ENCODE measurements at places on chromosomes 11 and 22.

GRCh38 chr11:26632691-26633159, 60.7 kb upstream of the MUC15 start:
- DNase-seq: no peak

DNA sequence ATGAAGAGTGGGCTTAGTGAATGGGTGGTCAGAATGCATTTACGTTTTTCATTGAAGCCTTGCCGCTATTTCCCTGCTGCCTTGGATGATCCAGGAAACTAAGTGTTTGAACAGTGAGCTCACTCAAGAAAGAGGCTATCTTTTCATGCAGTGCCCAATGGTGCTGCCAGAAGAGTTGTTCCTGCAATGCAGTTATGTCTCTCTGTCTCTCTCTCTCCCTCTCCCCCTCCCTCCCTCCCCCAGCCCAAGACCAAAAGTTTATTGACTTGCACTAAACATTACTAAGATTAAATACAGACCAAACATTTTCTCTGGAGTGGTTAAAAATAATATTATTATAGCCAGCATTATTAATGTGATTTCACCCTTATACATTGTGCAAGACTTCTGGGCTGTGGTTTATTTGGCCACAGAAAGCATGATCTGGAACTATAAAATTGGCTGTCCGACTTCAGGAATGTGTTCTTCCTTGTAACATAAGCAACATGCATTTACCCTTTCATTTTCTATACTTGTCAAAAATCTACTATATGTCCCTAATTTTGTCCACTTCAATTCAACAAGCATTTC, 6.6 kb upstream of the FUT4 start:
- DNase-seq: no peak

DNA sequence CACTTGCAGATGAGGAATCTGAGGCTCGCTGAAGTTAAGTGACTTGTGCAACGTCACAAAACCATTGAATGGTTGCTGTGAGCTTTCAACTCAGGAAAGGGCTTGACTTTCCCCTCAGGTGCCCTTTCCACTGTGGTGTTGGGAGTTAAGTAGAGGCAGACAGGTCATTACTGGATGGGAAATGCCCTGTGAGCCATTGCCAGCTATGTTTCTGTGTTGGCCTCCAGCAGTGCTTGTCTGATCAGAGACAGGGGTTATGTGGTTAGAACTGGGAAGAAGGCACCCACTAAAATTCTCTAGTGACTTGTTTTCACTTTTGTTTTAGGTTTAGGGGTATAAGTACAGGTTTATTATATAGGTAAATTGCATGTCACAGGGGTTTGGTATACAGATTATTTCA, 96.6 kb downstream of the FDX1 start:
- no peak for DNase-seq

- no peak for DNase-seq
These were observed 4.9 kb downstream of the SCGB1C1 start for GRCh38 chr11:197741-198235.

DNA sequence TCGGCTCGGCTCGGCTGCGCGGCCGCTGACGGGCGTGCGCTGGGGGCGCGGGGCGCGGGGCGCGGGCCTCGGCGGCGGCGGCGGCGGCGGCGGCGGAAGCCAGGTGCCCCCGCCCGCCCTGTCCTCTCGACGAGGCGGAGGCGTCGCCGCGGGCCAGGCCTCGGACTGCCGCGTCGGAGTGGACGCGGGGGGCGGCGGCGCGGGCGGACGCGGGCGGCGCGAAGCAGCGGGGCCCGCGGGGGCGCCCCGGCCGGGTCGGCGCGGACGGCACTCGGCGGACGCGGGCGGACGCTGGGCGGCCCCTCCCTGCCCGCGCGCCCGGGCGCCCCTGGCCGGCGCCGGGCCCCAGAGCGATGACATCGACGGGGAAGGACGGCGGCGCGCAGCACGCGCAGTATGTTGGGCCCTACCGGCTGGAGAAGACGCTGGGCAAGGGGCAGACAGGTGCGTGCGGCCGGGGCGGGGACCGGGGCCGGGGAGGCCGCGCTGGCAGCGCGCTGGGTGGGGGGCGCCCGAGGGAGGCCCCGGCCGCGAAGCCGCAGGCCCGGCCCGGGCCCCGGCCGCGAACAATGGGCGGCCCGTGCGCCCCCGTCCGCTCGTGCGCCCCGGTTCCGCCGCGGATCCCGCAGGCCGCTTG, at the start of gene BRSK2:
TSS of gene BRSK2 (plus strand) at position 3 of the 637 bp plus-strand sequence. CDS start at position 354, 351 bp downstream.
- DNase-seq: no peak

GRCh38 chr11:8102296-8102915, 21.4 kb downstream of the TUB start:
- DNase-seq: no peak

DNA sequence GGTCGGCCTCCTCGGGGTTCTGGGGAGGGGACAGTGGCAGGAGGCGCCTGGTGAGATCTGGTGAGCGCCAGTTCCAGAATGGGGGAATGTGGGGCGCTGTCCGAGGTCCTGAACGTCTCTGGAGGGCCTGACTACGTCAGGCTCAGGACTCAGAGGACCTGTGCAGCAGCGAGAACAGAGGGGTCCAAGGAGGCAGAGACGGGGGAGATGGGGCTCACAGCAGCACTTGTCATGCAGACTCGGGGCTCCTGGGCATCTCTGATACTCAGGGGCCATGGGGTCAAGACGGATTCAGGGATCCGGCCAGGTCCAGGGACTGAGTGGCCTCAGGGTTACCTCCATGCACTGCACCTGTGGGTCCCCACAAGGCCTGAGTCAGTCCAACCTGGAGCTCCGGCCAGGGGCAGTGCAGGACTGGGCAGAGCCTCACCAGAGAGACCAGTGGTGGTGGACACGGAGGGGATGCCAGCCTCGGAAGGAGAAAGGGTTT, 92.2 kb downstream of the BRD1 start:
- DNase-seq: no peak

- DNase-seq: no peak
These were observed 172.6 kb upstream of the LUZP2 start for GRCh38 chr11:24324211-24324610.

DNA sequence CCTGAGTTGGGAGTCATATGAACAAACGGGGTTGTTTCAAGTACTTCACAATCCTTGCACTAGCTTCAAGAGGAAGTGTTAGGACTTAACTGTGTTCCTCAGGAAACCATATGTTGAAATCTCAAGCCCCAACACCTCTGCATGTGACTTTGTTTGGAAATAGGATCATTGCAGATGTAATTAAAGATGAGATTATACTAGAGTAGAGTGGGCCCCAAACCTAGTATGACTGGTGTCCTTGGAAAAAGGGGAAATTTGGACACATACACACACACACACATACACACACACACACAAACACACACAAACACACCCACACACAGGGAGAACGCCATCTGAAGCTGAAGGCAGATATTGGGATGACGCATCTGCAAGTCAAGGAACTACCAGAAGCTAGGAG, 6.4 kb upstream of the CEP295 start:
- DNase-seq: no peak

- no peak for DNase-seq
These were observed 56.1 kb downstream of the PTPRJ start for GRCh38 chr11:48036466-48036865.

DNA sequence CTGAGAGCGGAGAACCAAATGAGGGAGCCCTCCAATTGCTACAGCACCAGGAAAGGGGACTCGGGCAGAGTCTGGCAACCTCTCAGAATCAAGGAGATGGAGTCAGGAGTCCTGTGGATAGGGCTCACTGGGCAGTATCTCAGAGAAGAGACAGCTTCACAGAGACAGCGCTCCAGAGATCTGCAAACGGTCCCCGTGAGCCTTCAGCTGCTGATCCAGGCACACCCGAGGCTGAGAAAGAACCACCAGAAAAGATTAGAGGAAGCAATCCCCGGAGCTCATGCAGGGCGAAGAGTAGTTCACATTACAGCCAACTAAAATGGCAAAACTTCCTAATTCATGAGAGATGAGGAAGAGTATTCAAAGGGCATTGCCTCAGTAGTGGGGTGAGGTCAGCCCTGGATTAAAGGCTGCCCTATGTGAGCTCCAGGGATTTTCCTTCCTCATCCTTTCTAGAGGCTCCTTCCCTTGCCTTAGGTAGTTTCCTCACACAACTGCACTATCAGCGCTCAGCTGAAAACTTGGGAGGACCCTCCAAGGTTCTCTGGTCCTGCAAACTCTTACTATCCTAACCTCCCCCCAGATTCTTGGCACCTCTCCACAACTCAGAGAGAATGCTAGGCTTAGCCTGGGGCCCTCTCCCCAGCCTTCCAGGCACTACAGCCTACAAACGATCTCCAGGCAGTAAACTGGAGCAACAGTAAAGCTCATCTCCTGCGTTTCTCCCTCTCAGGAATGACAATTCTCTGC, 23.7 kb downstream of the SCN4B start:
- no peak for DNase-seq

Measured in activated naive CD8-positive, alpha-beta T cell treated with anti-CD3 and anti-CD28 coated beads, Interleukin-2, amount 10 ng/mL, durations not matched to agents 7 days and 5 days (primary cell).